ENCODE measurements at places on chromosomes 12 and 14. TPM values are rescaled to one million over a fixed set of nuclear protein-coding genes. Genes with fewer than 3 reads are reported as not detected.

DNA sequence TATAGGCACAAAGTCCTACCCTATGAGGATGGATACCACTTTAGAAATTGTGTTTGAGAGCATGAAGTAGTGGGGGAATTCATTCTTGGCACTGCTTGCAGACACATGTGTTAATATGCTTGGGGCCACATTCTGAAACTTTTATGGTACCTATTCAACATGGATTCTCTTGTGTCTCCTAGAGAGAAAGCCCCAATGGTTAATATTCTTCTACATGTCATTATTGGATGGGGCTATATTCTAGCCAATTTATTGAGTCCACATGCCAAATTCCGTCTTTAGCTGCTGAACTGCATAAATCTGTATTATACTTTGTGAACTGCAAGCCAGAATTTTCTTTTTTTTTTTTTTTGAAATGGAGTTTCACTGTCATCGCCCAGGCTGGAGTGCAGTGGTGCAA is 140.0 kb downstream of the KICS2 start:
- no peak for DNase-seq

- DNase-seq = no peak
Observed at GRCh38 chr12:7460375-7461259, 16.7 kb upstream of the CD163L1 start.

DNA sequence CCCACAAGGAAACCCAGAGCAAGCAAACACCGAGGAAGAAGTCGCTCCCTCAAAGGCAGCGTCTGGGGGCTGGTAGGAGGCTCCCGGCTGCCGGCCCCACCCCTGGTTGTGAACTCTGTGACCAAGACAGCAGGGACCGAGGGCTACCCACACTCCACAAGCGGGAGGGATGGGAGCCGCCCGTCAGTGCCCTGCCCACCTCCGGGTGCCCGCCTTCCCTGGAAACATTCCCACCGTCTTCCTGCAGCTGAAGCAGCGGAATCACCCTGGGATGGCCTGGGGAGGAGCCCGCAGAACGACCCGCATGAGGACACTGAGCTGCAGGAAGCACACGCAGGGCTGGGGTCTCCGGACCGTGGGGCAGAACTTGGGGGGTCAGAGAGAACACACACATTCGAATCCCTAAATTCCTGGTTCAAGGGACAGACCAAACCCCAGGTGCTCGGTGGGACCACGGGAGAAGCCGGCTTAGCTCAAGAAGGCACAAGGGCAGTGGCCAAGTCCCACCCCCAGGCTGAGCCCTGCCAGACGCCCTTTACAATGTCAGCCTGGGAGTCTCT is 33.5 kb upstream of the C14orf180 start:
- no peak for DNase-seq

DNA sequence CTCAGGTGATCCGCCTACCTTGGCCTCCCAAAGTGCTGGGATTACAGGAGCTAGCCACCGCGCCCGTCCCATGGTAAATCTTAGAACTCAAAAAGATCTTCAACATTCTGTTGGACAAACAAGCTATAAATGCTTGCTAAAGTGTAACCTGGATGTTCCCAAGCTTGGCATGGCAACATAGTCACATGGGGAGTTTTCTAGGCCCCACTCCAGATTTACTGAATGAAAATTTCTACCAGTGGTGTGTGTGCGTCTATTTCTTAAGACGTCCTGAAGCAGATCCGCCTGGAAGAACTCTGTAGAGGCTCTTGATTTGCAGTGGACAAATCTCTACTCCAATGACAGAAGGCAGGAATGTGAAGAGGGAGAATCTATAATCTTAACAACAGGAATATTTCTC is 59.9 kb downstream of the ZFYVE21 start:
- DNase-seq = no peak

GRCh38 chr14:63867933-63868921 is 15.4 kb downstream of the SYNE2 start:
- no peak for DNase-seq

The TAPBPL gene
- total RNA-seq = 25.8 TPM

The PDE3A gene
- 114 TPM for total RNA-seq

All from esophagus muscularis mucosa (tissue), 4 donors.